ENCODE measurements at places on chromosomes 13 and 19. TPM values are rescaled to one million over a fixed set of nuclear protein-coding genes. Genes with fewer than 3 reads are reported as not detected.

- no peak for DNase-seq
Observed at GRCh38 chr13:76245920-76246319, 609.8 kb downstream of the LMO7 start.

Gene PROZ
- not detected for total RNA-seq

Gene RXFP2
- 0.09 TPM for total RNA-seq

GRCh38 chr13:94112227-94112626, 367.3 kb downstream of the DCT start:
- no peak for DNase-seq

GRCh38 chr13:47859165-47859564, 141.9 kb downstream of the SUCLA2 start:
- no peak for DNase-seq

- no peak for DNase-seq
Observed at GRCh38 chr13:40433577-40433976, 232.9 kb downstream of the FOXO1 start.

Gene CNFN
- 2.2 TPM for total RNA-seq

Gene VSTM2B
- total RNA-seq: not detected

- DNase-seq: peak; percentile 92
Observed at GRCh38 chr19:38229585-38230073, 5.6 kb upstream of the DPF1 start.

GRCh38 chr13:111385183-111385857, 64.9 kb downstream of the TEX29 start:
- no peak for DNase-seq

DNA sequence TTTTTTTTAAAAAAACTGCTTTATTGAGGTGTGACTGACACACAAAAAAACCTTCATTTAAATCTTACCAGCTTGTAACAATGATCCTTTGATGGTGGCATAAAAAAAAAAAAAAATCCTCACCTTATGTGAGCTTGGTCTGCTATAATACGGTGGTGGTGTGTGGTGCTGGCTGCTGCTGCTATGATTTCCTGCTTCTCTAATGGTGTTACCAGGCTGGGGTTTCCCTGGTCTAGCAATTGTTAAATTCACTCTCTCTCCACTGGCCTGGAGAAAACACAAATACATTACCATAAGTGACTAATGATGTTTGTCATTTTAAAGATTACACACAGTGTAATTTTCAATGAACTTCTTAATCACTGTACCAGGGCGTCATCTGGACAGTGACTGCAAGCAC, 60.6 kb downstream of the LNX2 start:
- DNase-seq: no peak

Gene GIPR
- total RNA-seq: 3.3 TPM

Gene NOTCH3
- total RNA-seq: 92.3 TPM

Gene TSC22D1
- total RNA-seq: 349 TPM

DNA sequence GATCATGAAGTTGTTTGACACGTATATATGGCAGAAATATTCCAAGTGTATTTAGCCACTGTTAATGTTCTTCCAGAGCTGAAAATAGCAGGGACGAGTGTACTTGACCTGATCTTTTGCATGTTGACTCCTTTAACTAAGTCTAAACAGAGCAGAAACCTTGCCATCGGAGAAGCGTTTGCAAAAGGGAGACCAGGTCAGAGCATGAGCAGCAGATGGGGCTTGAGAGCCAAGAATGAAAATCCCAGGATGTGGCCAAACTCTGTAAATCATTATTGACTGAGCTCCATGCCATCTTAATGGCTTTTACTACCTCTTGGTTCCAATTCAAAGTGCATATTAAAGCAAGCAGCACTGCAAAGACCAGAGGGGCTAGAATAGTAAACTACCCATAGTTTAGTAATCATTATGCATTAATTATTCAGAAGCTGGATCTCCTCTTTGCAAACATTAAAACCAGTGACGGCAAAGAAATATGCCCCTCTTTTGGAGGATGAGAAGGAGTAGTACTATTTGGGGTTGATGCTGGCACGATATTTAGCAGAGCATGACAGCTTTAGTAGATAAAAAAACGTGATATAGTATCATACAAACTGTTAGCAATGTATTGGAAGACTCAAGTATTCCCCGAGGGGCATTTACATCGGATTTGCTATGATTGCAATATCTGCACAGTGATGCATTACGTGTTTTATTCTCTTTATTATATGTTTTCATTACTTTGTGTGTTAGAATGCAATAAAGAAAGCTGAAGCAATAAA, 55.7 kb downstream of the FAM216B start:
- peak; percentile 75 for DNase-seq

Gene ZNF208
- 7.8 TPM for total RNA-seq

- DNase-seq: peak; percentile 98
Observed at GRCh38 chr19:47227352-47228167, 3.4 kb downstream of the BBC3 start.

Gene PSG11
- not detected for total RNA-seq

Gene SIGLEC12
- total RNA-seq: 0.66 TPM

GRCh38 chr19:17872251-17873001, 681 bp downstream of the SLC5A5 start:
- DNase-seq: peak; percentile 77

Gene PVR
- 36.4 TPM for total RNA-seq

DNA sequence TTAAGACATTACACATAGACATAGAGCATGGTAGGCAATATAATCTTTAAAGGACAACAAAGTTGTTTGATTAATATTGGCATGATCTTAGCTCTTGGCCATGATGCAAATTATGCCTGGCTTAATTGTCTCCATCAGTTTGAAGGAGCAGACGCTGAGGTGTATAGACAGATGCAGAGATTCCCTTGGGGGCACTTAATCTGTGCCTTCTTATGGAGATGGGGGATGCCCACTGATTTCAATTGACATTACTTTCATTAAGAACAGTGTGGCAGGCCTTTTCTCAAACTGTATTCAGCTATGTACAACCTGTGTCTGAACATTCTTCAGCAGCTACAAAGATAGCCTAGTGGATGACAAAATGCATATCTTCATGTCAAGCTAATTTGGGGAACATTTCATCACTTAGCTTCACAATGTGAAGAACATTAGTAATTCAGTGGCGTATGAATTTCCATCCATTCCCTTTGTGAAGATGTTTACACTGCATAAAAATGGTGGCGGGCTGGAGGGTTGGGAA, 85.3 kb upstream of the MYCBP2 start:
- no peak for DNase-seq

DNA sequence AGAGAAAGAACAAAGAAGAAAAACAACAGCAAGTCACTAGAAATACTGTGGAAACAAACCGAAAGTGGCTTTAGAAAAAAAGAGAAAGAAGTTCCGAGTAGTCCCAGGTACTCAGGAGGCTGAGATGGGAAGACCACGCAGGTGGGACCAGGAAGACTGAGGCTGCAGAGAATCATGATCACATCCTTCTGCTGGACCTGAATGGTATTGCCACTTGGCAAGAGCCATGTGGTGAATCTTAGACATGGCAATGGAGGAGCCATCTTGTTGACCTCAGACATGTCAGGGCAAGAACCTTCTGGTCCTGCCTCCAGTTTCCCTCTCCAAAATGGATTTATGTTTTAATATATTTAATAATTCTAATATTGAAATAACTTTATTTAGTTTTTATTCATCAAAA, 37.4 kb upstream of the ZNF724 start:
- no peak for DNase-seq

Gene CCDC70
- not detected for total RNA-seq

DNA sequence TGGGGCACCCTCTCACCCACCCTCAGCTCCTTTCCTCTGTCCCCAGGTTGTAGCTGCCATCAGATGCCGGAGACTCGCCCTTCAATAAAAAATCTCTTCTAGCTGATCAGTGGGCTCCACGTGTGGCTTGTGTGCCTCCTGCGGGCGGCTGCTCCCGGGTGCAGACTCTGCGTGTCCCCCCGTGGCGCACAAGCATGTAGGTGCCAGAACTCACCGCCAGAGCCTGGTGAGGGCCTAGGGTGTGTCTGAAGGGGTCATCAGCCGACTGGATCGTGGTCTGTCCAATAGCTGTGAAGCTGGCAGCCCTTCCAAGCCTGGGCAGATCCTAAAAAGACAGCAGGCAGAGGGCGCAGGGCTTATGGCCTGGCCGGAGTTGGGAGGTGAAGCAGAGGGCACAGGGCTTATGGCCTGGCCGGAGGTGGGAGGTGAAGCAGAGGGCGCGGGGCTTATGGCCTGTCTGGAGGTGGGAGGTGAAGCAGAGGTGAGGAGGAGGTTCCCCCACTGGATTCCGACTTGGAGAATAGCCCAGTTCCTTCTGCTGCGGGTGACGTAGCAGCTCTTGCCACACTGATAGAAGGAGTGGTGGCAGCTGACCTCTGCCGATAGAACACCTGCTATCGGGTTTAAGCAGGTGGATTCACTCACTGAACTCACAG, 11.7 kb downstream of the NOP53 start:
- no peak for DNase-seq

Gene PRSS57
- not detected for total RNA-seq

GRCh38 chr13:109869312-109870237, 83.2 kb upstream of the IRS2 start:
- peak; percentile 92 for DNase-seq

Gene CACNA1A
- 1.7 TPM for total RNA-seq

Gene POU2F2
- total RNA-seq: 9.8 TPM

DNA sequence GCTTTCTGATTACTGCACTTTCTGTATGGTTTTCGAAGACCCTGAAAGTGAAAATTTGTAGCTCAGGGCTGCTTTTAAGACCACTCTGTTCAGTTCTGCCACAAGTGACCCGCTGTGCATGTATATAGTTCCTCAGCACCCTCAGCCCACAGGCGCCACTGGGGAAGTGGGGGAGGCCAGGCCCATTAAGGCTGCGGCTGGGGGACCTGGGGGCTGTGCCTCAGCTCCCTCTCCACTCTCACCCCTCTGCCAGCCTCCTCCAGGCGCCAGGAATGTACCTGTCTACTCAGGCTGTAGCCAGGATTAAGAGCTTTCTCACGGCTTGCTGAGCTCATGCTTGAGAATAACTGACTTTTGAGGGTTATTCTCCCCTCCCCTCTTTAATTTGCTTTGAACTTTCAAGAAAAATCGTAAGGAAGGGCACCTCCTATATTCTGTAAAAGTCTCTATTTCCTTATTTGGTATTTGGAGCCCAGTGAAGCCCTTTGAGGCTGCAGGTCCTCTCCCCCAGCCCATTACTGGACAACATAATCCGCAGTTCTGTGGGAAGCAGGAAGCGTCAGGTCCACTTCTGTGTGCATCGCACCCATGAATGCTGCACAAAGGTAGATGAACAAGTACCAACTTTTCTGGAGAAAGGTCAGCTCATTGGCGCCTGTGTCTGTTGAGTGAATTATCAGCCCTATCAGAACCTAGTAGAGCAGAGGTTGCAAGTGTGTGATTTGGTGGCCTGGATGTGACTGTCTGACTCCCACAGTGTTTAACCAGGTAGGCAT, 29.6 kb downstream of the GJA3 start:
- DNase-seq: no peak

DNA sequence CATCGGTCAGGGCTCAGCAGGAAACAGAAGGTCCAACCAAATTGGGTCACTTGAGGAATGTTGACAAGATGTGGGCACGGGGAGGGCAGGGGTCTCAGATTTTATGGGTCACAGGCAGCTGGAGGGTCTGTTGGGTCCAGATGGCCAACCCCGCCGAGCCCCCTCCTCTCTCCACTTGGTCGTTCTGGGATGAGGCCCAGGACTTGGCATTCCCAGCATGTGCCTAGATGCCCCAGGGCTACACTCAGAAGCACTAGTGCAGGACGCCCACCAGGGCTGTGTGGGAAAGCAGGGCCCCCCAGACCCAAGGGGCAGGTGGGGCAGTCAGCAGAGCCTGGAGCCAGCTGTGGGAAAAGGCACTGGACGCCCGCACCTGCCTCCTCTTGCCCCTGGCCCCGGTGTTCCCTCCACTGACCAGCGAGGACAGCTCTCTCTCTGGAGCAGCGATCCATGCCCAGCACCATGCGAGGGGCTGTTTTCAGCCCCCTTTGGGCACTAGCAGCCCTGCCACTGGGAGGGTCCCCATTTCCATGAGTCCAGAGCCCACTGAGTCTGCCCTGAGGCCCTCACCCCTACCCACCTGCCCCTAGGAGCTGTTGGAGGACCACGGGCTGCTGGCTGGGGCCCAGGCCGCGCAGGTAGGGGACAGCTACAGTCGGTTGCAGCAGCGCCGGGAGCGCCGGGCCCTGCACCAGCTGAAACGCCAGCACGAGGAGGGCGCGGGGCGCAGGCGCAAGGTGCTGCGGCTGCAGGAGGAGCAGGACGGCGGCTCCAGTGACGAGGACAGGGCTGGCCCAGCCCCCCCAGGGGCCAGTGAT, 26.0 kb downstream of the DHX34 start:
- DNase-seq: no peak

- DNase-seq: no peak
Observed at GRCh38 chr19:35562336-35562735, 1.1 kb downstream of the ATP4A start.

DNA sequence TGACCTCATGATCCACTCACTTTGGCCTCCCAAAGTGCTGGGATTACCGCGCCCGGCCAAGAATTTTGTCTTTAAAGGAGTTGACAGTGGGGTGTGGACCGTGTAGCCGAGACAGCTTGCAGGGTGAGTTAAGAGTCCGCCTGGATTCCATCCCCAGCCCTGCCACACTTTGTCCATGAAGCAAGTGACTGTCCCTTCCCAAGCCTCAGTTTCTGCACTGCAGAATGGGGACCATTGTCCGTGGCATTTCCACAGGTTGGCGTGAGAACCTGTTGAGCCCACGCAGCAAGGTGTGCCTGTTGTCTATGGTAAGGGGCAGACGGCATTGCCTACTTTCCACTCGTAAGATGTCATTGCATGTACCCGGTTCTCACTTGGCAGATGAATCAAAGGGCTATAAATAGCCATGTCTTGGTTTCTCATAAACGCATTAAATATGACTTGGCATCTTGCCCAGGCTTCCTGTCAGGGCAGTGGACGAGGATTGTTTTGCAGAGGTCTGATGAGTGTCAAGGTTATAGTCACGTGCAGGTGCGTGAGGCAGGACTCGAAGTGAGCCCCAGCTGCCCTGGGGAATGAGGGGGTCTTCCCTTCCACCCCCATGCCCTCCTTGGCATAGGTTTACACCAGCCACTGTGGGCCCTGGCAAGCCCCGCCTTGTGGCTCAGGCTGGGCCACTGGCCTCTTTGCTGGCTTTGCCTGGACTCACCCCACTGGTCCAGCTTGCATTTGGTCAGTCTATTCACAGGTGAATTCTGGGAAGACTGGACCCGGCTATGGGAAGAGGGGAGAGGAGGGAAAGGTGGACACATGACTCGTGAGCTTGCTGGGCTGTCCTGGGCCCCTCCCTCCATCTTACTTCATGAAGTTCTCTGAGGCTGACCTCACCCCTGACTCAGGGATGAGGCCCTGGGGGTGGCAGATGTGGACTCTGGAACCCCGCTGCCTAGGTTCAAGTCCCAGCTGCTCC, 14.6 kb downstream of the FAM187B start:
- peak; percentile 26 for DNase-seq

DNA sequence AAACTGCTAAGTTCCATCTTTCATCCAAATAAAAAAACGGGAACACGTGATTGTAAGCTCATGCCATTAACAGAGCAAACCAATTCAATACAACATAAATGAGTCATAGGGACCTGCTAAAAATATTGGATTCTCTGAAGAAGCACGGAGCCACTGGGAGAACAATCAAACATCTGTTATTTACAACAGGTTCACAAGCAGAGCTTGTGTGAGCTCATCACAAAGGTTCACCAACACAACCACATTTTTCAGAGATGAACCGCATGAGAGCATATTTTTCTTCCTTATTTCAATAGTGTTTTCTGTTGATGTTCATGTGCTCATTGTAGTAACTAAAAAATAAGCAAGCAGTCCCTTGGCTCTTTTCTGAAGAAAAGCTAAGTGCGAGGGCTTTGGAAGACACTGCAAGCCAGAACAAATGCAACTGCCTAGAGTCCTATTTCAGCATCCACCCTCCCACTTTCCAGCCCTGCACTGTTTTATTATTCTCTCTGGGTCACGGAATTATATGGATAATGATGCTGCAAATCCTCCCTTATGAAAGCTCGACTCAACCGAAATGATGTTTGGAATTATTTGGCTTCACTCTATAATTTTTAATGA, 545.8 kb downstream of the LIG4 start:
- DNase-seq: no peak

Gene AKAP8L
- total RNA-seq: 122 TPM

All from kidney (tissue), 22 donors.